M059J (cell line): ENCODE measurements at places on chromosomes 3 and 15.

- peak; percentile 28 for DNase-seq
Observed at GRCh38 chr3:183172051-183172639, 9.6 kb upstream of the LAMP3 start.

DNA sequence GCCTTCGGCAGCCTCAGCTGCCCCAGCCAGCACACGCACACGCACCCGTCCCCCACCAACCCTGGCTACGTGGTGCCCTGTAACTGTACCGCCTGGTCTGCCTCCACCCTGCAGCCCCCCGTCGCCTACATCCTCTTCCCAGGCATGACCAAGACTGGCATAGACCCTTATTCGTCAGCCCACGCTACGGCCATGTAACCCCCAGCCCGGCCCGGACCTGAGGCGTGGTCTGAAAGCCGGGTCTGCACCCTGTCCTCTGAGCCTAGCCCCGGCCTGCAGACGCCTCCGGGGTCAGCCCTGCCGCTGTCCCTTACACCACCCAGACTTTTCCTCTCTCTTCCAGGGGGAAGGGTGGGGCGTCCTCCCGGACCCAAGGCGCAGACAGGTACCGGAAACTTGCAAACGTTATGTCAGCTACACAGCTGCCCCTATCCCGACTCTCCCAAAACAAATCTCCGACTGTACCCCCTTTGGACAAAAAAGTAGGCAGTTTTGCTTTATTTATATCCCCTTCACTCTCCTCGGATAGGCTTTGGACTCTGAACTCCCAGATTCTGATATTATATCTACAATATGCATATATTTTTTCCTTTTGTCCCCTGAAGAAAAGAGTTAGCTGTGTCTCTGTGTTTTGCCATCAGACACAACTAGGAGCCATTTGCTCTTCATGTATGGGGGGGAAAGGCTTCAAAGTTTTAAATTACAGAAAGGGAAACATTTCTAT, 1.4 kb downstream of the SOX14 start:
- DNase-seq = no peak

GRCh38 chr15:76078285-76078877, 18.6 kb downstream of the TMEM266 start:
- no peak for DNase-seq

GRCh38 chr3:18544146-18544545, 119.0 kb upstream of the SATB1 start:
- DNase-seq = peak; percentile 3

DNA sequence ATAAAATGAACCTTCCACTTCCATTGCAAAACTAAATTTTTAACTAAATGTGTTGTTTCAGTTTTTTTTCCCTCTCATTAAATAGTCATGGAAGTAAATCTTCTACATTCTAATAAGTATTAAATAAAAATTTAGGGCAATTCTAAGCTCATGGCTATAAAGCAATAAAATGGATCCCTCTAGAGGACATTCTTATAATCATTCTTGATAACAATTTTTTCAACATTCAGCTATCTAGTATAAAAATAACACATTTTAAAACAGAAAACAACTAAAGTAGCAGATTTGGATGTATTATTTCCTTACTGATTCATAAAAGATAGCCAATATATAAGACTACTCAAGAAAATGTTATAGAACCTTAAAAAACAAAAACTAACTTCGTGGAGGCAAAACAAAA, 393.1 kb downstream of the PLOD2 start:
- no peak for DNase-seq

- DNase-seq = no peak
Observed at GRCh38 chr15:47442371-47442770, 274.9 kb upstream of the SEMA6D start.

- peak; percentile 80 for DNase-seq
Observed at GRCh38 chr3:70249509-70250160, 62.8 kb downstream of the MDFIC2 start.

DNA sequence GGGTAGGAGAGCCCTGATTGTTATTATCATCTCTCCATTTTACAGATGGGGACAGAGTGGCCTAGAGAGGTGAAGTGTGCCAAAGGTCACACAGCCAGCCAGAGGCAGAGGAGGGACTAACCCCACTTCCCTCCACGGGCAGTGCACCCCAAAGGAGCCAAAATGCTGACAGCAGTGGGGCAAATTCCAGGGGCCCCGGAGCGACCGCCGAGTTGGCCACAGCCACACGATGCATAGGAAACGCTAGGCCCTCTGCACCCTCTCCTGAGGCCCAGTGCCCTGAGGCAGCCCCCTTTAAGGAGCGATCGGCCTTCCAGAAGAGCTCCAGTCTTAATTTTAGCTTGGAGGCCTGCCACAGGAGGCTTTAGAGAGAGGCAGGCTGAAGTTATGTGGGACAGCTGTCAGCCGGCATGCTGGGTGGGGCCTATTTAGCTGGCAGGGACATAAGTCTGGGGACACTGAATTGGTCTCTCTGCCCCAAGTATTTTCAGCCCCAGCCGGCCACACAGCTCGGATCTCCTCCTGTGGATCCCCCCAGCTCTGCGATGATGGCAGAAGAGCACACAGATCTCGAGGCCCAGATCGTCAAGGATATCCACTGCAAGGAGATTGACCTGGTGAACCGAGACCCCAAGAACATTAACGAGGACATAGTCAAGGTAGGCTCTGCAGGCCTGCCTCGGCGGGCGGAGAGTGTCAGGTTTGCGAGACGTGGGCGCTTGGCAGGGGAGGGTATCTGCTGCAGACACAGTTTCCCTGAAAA, at the start of gene CAV3:
Gene CAV3 (plus strand): TSS at position 471 of the 763 bp plus-strand sequence. CDS start 75 bp downstream, at position 546.
- DNase-seq = no peak

DNA sequence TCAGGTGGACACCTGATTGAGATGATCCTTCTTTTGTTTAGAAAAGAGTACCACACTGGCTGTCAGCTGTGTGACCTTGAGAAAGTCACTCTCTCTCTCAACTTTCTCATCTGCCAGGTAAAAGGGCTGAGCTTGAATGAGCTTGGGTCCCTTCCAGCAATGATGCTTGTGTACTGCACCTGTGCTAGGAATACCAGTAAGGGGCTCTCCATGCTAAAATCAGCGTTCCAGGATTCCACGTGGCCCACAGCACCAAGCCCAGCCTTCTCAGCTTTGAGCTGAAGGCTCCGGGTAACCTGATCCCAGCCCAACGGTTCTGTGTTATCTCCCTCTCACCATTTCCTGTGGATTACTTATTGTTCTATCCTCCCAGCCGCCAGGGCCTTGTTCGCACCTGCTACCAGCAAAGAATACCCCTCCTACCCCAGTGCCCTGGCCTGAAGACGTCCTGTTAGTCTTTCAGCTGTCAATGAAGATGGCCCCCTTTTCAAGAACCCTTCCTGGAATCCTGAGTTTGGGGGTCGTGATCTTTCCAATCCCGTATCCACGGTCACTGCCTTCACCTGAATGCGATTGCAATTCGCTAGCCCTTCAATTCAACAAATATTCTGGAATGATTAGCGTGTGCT, 54.2 kb upstream of the CGNL1 start:
- DNase-seq = no peak

DNA sequence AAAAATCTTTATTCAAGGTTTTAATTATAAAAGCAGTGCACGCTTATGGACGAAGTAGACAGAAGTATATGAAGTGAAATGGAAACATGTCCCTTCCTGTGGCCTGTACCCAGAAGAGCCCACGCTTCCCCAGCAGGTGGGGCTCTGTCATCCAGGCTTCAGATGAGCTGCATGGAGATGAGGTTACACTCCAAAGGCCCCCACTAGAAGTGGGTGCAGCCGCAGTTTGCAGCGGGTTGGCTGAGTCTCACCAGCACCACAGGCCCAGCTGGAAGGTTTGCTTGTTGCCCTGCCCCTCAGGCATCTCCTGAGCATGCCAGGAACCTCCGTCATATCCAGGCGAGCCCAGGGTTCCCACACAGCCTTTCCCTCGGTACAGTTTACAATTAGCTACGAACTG, 33.1 kb downstream of the PRR20G start:
- DNase-seq = peak; percentile 40

GRCh38 chr3:107208796-107209195, 168.4 kb upstream of the CCDC54 start:
- DNase-seq = peak; percentile 50

DNA sequence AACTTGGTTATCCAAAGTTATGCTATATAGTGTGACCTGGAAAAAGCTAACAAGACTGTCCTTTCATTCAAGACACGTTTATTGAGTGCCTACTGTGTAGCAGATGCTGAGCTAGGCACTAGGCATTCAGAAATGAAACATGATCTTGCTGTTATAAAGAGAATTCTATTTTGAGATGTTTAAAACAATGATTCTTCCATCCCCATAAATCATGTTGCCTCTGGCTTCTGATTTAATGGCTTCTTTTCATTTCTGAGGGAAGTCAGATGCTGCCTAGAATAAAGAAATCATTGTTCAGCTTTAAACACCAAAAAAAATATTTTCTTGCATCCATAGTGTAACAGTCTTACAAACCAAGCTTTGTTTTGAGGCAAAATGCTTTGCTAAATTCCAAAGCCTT, 620.9 kb upstream of the UBE2E2 start:
- peak; percentile 3 for DNase-seq

GRCh38 chr3:127455541-127456450, 134.7 kb downstream of the TPRA1 start:
- peak; percentile 62 for DNase-seq

- no peak for DNase-seq
Observed at GRCh38 chr15:79430901-79431635, 1.1 kb upstream of the MINAR1 start.

DNA sequence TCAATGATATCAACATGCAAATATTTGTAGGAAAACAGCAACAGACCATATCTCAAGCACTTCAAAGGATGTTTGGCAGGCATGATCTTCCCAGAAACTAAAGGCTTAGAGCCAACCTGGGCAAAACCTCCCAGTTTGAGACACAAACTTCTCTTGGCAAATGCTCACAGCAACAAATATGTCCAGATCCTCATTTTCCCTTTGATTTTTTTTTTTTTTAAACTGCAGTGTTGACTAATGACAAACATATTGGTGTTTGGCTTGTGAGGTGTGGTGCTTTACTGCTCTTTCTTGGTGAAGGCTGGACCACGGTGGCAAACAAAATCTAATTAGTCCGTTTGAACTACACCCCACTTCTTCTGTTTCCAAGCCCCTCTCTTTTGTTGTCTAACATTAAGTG, 87.2 kb downstream of the EBLN2 start:
- no peak for DNase-seq

GRCh38 chr15:88834211-88834812, 31.1 kb downstream of the ACAN start:
- DNase-seq = peak; percentile 20

DNA sequence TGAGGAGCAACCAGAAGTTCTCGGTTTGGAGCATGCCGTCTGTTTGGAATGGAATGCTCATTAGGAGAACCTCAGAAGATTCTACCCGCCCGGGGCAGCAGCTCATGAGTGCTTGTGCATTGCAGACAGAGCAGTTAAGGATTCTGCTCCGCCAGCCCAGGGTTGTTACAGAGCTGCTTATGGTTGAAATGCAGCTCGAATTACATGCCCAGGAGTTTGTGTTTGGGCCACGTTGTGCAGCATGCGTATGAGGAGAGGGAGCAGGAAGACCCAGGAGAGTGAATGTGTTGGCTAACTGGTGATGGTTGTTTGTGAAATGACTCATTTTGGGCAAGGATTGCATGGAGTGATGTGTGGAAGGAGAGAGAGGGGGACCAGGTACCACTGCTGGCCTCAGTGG, 9.0 kb downstream of the FGD5 start:
- DNase-seq = no peak

DNA sequence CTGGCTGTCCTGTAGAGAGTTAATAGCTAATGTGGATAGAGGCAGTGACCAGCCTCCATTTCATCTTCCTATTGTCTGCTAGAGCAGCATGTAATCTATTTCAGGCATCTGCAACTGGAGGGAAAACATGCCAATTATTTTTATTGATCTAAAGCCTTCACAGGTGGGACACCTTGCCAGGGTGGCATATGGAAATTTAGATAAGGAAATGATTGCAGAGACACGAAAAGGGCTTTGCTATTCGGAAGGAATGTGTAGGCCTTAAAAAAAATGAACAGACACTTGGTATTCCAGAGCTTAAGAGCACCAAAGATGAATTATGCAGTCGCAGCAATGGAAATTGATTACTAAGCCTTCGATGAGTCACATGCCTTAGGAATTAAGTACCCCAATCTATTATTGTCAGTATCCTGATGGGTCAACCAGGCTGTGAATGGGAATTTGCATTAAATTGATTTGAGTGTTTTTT, 454.7 kb downstream of the SQOR start:
- no peak for DNase-seq

DNA sequence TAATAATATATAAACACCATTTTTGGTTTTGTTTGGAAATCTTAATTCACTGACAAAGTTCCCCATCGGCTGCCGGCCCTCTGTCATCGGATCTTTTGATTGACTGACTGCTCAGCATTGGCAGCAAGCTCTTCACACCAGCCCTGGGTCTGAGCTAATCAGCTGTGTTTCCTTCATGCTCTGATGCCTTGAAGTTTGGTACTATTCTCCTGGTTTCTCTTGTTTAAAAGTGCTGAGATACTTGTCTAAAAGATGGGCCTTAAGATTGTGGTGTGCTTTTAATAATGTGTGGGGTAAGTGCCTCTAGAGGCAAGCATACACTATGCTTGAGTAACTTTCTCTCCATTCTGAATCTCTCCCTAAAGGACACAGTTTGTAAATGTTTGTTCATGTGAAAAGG, 415.5 kb upstream of the TPRG1 start:
- DNase-seq = no peak

DNA sequence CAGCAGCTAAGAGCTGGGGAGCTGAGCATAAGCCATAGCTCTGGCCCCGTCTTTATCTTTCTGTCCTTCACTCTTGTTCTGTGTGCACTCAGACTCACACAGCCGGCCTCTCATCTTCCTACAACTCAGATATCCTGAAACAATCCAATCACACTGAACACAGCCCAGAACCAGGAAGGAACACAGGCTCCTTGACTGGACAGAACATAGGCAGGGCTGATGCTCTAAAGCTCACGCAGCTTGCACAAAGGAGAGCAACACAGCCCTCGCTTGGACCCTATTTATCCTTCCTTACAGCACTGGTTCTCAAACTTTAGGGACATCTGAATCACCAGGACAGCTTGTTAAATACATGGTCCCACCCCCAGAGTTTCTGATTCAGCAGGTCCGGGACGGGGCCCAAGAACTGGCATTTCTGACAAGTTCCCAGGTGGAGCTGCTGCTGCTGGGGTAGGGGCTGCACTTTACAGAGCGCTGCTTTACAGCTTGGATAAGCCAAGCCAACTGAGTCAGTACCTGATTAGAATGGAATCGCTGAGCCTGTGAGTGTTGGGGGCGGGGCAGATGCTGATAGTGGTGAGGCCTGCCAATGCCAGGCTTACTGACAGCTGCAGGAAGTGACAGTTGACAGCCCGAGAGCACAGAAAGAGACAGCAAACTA, 65.1 kb downstream of the MRPL46 start:
- DNase-seq = no peak

- no peak for DNase-seq
Observed at GRCh38 chr15:49096090-49096750, 50.0 kb upstream of the SECISBP2L start.
